ENCODE measurements at places on chromosomes 16 and 17.

DNA sequence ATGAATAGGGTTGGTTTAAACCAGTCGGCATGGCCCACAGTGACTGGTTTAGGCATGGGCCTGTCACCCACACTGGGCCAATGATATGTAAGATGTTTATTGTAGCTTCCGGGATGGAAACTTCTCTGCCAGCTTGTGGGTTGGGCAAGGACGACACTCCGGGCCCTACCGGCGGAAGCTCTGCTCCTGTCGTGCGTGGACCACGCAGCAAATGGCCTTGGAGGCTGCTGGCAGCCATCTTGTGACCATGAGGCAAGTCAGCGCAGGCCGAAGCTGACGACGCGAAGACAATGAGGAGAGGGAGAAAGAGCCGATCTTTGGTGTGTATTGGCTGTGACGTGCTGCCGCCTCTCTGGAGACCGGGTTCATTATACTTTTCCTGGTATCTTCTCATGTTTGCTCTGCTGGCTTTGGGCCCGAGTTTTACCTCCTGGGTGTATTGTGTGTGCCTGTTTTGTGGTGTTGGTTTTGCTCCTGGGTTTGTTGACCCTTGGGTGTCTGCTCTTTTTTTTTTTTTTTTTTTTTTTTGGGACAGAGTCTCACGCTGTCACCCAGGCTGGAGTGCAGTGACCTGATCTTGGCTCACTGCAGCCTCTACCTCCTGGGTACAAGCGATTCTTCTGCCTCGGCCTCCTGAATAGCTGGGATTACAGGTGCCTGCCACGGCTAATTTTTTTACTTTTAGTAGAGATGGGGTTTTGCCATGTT, 15.4 kb downstream of the SLC25A10 start:
- DNase-seq, result no peak

DNA sequence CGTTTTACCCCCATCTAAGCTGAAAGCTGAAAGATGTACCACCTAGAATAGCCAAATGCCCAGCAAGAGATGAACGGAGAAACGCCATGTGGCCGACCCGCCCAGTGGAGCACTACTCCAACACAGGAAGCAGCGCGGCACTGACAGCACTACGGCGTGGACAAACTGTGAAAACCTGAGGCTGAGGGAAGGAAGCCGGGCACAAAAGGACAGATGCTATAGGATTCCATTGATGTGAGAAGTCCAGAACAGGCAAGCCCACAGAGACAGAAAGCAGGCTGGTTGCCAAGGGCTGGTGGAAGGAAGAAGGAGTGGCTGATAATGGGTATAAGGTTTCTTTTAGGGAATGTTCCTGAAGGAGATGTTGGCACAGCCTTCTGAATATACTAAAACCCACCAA, 29.4 kb upstream of the SLC38A8 start:
- no peak for DNase-seq

DNA sequence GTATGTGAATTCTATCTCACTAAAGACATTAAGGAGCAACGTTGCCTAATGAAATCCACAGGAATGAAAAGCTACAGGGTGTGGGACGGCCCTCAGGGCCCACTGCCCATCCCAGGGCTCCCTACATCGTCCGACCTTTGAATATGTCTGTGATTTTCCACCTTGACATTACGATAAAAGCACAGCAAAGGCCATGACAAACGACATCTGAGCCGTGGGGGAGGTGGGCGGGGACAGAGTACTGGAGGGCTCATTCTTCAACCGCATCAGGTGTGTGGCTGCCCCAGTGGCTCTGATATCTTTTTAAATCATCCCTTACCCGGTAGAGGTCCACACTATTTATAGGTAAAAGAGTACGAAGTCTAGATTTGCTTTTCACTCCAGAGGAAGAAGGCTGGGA, 35.1 kb downstream of the LMF1 start:
- no peak for DNase-seq

GRCh38 chr16:28473714-28474265, 1.7 kb upstream of the NPIPB7 start:
- no peak for DNase-seq

DNA sequence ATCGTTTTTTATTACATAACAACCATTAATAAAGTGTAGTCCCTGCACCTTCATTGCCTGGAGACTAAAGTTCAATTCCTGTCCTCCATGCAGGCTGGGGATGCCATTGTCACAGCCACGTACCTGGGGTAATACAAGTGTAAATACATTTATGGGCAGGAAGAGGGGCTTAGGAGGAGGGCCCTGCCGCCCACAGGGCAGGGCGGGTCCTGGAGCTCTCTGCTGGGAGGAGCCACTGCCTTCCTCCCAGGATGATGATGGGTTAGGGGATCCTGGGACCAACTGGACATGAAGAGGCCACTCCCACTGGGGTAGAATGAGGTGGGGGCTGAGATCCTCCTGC, 44.1 kb upstream of the SLC38A10 start:
- DNase-seq, result no peak

GRCh38 chr17:2786176-2786881, 9.9 kb upstream of the RAP1GAP2 start:
- no peak for DNase-seq

DNA sequence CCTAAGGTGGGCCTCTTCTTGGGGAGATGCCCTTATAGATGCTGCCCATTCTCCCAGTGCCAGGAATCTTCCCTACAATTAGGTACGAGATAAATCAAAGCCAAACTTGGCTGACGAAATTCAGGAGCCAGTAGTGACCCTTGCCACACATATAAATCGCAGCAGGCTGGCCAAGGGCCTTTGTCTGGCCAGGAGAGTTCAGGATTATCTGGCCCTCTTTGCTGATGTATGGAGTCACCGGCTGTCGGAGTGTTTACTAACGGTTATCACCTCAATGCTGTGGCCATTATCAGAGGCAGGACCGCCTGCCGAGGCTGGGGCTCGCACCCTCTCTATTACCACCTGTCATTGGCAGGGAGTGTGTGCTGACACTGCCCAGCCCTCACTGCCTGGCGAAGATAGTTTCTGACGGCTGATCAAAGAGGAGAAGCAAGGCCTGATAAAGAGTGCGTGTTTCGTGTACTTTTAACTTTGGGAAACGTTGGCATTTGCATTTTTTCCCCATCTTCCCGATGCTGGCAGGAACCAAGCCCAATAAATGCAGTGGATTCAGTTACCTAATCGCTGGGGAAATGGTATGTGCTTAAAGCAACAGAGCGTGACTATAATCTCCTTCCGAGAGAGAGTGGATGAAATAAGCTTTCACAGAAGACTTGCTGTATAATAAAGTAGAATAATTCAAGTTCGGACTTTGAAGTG, 32.8 kb upstream of the TBX2 start:
- no peak for DNase-seq

Measured in spinal cord (tissue), 10 donors.